ENCODE measurements at places on chromosomes 16 and 17.

DNA sequence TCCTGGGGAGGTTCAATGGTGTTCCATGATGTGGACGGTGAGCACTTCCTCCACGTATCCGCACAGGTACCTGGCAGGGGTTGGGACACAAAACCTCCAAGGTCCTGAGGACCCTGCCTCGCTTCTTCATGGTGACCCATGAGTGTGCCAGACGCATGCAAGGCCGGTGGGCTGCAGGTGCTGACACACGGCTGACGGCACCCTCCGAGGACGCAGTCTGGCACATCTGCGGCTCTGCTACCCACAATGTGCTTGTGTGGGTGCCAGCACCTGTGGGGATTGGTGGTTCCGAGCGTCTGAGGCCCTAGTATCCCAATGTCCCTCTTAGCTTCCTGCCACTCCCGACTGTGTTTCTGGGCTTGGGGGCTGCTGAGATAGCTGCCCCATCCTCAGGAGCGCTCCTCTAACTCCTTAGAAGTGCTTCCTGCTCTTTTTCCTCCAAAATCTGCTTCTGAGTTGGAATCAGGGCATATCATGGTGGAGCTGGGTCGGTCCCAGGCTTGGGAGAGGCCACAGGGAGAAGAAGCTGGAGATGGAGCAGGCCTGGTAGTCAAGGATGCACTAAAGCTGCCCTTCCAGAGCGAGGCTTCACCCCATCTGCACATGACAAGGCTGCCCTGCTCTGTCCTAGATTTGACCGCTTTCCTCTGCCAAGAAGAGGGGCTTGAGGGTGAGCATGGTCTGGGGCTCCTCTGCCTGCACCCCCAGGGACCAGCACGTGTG, 1.6 kb downstream of the CYGB start:
- DNase-seq, result no peak

DNA sequence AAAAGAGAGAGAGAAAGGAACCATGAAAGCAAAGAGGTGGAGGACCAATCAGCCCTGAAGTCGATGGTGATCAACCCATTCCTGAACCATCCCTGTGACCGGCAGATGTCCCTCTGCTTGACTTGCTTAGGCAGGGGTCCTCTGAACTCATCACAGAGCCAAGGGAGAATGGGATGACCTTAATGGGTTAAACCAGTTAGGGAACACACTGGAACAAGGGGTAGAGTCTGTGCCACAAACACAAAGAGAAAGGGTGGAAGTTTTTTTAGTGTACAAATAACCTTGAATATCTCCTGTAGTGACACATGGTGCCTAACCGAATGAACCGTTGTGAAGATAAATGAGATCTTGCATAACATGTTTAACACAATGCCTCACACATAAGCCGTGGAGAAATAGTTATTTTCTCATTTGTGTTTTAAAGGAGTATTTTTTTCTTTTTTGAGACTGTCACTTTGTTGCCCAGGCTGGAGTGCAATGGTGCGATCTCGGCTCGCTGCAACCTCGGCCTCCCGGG, 11.2 kb downstream of the NAA60 start:
- no peak for DNase-seq

DNA sequence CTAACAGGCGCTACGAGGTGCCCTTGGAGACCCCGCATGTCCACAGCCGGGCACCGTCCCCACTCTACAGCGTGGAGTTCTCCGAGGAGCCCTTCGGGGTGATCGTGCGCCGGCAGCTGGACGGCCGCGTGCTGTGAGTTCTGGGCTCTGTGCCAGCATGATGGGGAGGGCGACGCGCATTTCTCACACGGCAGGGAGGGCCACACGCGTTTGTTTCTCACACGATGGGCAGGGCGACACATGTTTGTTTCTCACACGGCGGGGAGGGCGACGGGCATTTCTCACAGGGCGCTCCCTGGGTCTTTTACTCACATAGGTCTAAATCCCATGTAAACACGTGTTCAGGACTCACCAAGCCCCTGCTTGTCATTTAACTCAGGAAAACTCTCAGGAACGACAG, 4.4 kb downstream of the GAA start:
- no peak for DNase-seq

DNA sequence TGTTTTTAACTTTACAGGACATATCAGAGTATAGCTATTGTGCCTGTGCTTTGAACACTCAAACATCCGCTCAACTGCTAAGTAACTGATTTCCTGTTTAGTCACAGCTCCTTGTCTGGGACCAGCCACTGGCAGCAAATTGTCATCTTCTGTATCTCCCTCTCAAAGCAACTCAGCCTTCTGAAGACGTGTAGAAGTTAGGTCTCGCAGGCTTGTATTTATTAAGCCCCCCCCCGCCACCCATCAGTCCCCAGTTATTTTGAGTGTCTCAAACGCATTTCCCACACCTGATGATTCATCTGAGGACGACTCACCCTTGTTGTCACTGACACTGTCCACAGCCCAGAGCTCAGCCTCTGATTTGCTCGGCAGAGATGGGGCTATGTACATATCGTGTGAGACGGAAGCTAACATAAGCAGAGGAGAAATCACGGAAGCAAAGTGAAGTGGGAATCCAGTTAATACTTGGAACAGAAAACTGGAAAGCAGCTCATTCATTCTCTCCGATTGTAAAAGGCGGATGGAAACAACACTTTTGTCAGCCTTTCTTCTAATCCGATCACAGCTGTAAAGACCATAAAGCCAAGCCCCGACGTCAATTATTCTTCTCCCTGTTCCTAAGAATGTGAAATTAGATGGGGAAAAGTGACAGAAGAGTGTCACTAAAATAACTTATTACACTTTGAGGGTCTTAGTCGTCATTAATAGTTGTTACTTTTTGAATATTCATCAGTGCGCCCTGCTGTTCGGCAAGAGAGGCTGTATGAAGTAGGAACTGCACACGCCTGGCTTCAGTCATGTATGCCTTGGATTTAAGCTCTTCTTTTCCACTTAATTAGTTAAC, 64.2 kb downstream of the PITPNC1 start:
- no peak for DNase-seq

DNA sequence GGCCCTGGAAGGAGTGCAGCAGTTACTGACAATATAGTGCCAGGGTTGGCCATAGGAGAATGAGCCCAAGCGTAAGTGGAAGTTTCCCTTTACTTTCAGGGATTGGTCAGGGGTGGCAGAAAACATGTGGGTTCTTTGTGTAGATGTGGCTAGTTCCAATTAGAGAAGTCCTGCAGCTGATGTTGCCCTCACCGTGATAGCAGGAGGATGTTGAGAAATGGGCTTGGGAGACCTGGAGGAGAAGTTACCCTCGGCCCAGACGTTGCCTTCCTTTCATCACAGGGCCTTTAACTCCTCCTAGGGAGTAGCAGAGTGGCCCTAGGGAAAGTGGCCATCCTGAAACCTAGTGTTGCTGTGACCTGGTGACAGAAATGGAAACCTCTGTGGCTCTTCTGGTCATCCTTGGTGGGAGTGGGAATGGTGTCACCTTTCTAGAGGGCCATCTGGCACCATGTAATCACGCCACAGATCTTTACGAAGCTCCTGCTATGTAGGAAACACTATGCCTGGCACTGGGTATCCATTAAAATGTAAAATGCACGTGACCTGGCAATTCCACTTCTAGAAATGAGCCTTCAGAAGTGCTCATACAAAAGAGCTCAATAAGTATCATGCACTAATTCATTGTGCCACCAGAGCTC, 6.7 kb downstream of the TMEM92 start:
- DNase-seq, result no peak

DNA sequence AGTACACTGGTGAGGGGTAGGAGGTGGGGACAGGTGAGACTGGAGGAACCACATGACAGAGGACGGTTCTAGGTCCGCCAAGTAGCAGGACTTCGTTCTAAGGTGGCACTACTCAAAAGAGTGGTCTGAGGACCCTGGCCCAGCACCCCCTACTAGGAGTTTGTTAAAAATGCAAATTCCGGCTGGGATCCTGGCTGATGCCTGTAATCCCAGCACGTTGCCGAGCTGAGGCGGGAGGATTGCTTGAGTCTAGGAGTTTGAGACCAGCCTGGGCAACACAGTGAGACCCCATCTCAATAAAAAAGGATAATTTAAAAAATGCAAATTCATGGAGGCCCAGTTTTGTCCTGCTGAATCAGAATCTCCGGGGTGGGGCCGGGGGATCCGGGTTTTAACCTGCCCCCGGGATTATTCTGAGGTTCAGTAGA, 59.1 kb downstream of the WSB1 start:
- DNase-seq, result no peak

All from right renal cortex interstitium (tissue), 3 donors.